Esophagus mucosa (tissue), 1 donor: ENCODE measurements at places on chromosomes 7 and 10.

GRCh38 chr10:96987842-96988175 lies 155.7 kb downstream of the LCOR start:
- no peak for ATAC-seq

- no peak for ATAC-seq
These were observed 8.4 kb downstream of the TRIM4 start for GRCh38 chr7:99910976-99911375.

DNA sequence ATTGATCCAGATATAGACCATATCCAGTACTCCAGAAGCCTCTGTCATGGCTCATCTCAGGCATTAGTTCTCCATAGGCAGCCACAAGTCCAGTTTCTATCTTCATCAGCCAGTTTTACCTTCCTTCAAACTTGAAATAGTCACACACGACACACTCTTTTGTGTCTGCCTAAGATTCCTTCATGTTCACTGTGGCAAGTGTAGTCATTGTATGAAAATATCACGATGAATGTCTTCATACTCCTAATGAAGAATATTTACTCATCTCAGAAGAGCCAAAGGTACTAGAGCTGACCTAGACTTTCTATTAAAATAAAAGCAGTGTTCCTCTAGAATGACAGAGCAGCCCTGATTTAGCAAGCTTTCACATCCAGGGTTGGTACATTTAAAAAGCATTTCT lies 230.7 kb downstream of the SNX13 start:
- ATAC-seq = no peak

GRCh38 chr10:44567471-44567870 lies 182.6 kb upstream of the CXCL12 start:
- no peak for ATAC-seq

DNA sequence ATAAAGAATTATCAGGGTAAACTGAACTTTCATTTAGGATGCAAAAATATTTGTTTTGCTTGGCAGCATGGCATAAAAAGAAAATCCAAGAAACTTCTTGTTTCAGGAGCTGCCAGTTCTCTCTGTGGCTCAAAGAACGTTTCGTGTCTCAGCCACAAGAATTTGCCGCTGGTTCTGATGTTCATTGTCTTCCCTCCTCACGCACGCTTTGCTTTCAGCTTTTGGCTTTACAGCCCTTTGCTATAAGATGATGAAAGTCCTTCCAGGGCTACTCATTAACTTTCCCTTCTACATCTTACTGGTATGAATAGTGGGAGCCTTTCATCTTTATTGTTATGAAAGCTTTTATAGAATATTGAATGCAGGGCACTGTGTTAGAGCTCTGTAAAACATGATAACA lies 124.7 kb downstream of the BICC1 start:
- no peak for ATAC-seq

DNA sequence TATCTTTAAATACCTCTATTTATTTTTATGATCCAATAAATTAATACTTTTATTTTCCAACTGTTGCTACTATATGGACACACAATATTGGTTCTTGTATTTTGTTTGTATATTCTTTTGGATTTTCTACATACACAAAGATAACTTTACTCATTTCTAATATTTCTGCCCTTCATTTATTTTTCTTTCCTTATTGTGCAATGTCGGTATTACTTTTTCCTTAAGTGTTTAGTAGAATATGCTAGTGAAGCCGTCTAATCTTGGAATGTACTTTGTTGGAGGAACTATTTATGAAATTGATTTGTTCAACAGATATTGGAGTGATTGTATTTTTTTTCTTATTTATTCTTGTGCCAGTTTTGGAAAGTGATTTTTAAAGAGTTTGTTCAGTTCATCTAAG lies 94.0 kb downstream of the ORC5 start:
- no peak for ATAC-seq

- ATAC-seq = no peak
These were observed 1.7 kb downstream of the CCSER2 start for GRCh38 chr10:84329986-84330651.

- no peak for ATAC-seq
These were observed 73.3 kb upstream of the AGK start for GRCh38 chr7:141477865-141478264.

- ATAC-seq = peak; percentile 90
These were observed 18.2 kb downstream of the DNAJC12 start for GRCh38 chr10:67819768-67820204.
